ENCODE measurements at places on chromosomes 12 and 14.
A peak's percentile ranks its signal among the peaks of the same experiment; 100 is the strongest.

DNA sequence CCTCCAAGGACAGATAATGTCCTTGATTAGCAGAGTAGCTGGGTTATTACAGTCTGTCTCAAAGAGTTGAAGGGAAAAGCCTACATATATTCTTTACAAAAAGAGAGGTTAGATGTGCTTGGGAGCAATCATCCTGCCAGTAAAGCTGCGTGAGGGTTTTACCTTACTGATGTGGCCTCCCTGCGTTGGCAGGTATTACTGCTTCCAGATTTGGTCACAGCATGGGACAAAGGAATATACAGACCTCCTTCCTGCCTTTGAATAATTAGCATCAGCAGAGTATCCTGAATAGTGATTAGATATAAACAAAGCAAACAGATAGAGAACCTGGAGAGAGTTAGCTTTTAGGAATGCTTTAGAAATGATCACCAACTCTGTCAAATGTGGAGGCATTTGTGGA is 69.6 kb downstream of the TMTC2 start:
- no peak for DNase-seq

GRCh38 chr12:2691006-2691344 is 103.8 kb upstream of the FKBP4 start:
- peak; percentile 11 for DNase-seq

- no peak for DNase-seq
These were observed 16.4 kb upstream of the KSR2 start for GRCh38 chr12:117985182-117985581.

DNA sequence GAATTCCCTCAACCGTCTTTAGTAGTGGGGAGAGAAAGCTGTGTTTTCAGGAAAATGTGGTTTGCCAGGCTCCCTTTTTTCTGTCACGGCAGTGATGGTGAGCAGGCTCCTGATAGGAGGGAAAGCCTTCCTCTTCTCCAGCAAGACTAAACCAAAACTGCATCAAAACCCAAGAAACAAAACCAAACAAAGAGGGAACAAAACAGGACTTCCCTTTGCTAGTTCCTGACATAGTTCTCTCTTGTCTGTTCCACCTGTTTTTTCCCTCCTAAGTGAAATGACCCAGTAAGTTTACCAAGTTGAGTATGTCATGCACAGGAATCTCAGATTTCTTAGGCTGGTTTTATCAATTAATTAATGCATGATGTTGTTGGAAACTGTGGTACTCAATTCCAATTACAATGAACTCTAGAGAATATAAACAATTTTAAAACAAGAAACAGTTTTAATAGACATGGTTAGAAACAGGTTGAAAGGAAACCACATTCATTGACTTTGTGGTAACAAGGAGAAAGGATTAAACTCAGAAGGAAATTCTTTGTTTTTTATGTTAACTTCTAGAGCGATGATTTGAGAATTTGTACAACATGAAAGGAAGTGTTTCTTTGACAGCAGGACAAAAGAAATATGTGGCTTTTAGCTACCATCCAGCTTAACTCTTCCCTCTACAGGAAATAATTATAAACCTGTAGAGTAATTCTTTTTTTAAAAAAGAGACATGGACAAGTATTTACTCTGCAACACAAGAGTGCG is 23.0 kb upstream of the CSRP2 start:
- no peak for DNase-seq

- no peak for DNase-seq
These were observed 1617.8 kb upstream of the FLRT2 start for GRCh38 chr14:83912032-83912642.

DNA sequence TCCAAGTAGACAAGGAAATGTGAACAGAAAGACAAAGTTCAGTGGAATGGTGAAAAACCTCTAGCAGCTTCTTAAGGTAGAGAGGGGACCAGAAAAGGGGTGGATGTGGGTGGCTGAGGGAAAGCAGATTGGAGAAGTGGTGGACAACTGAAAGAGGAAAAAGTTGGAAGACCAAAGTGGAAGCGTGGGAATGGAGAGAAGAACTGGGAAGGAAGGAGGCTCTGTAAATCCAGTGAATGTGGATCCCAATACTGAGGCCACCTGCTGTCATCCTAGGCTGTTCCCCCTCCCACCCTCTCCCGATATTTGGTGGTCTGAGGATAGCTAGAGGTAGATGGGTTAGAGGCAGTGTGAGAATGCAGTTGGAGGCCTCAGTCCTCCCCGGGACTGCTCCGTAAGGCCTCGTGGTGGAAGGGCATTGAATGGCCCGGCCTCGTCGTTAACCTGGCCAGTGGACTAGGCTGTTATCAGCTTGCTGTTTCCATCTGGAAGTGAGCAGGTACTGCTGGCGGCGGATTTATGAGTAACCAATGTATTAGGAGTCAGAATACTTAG is 822 bp upstream of the POU6F1 start:
- no peak for DNase-seq

DNA sequence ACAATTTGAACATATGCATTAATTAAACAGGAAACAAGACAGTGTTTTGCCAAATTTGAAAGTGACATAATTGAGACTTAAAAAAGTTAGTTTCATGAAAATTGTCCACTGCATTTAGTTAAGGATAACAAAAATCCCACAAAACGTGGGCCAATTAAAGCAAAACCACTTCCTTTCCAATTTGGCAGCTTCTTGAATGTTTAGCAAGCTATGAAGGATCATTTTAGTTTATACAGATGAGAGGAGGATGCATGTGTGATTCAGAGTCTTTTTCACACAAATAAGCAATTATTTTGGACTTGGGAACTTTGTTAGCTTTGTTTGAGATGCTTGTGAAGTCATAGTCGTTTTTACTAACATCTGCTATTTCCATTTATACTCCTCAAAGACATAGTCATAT is 109.6 kb downstream of the ATXN7L3B start:
- no peak for DNase-seq

- DNase-seq, result no peak
These were observed 12.0 kb downstream of the SLC15A4 start for GRCh38 chr12:128811806-128812205.

- no peak for DNase-seq
These were observed 1.5 kb downstream of the LAG3 start for GRCh38 chr12:6773590-6774351.

GRCh38 chr12:49340971-49341776 is 4.2 kb upstream of the C1QL4 start:
- DNase-seq, result no peak

GRCh38 chr12:132566516-132567131 is 43.8 kb downstream of the LRCOL1 start:
- no peak for DNase-seq

DNA sequence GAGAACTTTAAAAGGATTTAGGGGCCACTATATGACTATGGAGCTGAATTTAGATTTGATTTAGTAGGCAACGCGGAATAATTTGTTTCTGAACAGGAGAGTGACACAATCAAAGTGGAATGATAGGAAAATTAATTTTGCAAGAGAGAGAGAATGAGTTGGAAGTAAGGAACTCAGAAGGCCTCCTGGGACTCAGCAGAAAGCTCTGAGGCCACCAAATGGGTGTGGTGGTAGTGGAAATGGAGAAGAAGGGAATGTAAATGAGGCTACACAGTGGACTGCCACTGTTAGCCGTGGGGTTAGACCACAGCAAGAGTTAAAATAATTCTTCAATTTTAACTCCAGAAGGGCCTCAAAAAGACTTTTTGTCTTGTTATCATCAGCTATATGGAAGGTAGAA is 102.7 kb downstream of the LRRK2 start:
- DNase-seq, result no peak

- no peak for DNase-seq
These were observed 255.3 kb downstream of the BMP4 start for GRCh38 chr14:53701108-53701875.

DNA sequence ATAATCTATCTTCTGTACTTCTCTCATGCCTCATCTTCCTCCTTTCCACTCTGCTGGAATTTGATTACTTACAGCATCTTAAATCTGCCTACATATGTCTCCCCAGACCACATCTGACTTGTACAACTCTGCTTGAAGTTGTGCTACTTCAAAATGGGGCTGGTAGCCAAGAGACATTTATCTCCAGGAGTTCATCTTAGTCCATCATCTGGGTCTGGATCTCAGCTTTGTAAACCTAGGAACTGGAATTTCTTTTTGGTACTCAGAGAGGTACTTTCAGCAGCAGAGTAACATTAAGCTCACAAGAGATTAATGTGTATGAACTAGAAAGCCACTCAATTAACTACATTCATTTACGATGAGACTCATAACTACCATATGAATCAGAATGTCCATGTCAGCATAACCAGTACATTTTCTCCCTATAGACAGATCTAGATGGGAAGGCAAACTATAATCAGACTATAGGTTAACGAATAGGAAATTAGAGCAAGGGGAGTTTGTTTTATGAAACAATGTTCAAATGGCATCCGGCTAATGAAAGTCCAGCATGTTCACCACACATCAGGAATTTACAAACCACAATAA is 178.8 kb downstream of the CEP128 start:
- no peak for DNase-seq

DNA sequence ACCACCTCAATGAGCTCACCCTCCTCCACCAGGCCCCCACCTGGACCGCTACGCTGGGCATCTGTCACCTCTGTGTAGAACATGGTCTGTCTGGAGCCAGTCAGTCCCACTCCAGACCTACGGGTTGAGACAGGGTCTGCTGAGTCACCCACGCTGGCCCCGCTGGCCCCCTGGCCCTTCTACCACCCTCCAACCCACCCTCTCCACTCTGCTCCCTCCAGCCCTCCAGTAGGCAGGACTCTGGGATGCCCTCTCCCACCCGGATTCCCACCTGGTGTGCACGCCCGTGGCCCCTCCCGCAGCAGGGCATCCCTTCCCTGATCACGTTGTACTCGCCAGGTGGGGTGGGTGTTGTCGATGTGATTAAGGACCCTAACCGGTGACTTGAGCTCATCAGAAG is 4.6 kb upstream of the JAG2 start:
- DNase-seq, result no peak

- no peak for DNase-seq
These were observed 62.9 kb downstream of the FOXN4 start for GRCh38 chr12:109246221-109246620.

- no peak for DNase-seq
These were observed 474.0 kb downstream of the ZFP36L1 start for GRCh38 chr14:68318828-68319227.

DNA sequence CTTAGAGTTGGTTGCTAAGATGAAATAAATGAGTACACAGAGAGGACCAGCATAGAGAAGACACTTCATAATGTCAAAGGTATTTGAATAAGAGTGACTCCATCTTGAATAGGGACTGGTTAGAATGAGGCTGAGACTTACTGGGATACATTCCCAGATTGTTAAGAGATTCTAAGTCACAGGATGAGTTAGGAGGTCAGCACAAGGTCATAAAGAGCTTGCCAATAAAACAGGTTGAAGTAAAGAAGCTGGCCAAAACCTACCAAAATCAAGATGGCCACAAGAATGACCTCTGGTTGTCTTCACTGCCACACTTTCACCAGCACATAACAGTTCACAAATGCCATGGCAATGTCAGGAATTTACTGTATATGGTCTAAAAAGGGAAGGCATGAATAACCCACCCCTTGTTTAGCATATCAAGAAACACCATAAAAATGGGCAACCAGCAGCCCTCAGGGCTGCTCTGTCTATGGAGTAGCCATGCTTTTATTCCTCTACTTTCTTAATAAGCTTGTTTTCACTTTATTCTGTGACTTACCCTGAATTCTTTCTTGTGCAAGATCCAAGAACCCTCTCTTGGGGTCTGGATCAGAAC is 8.3 kb upstream of the SERPINA1 start:
- no peak for DNase-seq

GRCh38 chr12:86521870-86522269 is 265.7 kb upstream of the MGAT4C start:
- no peak for DNase-seq

GRCh38 chr12:115857160-115857920 is 420.2 kb downstream of the MED13L start:
- no peak for DNase-seq

- DNase-seq, result no peak
These were observed 22.5 kb downstream of the PIK3C2G start for GRCh38 chr12:18283831-18284230.

GRCh38 chr12:42422785-42423184 is 96.8 kb downstream of the PPHLN1 start:
- no peak for DNase-seq

GRCh38 chr12:54017027-54017788 is 8.4 kb downstream of the HOXC8 start:
- DNase-seq, result no peak

All from stimulated activated CD8-positive, alpha-beta memory T cell treated with anti-CD3 and anti-CD28 coated beads, Interleukin-4, amount 100 ng/mL, for 1 hour (primary cell).